ENCODE measurements at places on chromosomes 2 and 18.

- DNase-seq = no peak
Measured at GRCh38 chr2:233367586-233367985, 13.3 kb downstream of the DGKD start.

DNA sequence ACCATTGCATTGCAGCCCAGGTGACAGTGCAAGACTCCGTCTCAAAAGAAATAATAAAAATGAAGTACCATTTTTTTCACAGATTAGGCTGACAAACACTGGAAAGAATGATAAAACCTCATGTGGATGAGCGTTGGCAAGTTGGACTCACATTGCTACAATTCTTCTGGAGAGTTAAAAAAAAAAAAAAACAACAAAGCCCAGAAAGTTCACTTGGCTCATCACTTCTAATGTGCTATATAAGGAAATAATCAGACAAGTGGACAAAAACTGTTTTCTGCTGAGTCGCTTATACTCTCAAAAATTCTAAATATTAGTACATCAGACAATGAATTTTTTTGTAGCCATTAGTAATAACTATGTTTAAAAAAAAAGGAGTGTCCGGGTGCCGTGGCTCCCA, 38.4 kb downstream of the PKP4 start:
- no peak for DNase-seq

DNA sequence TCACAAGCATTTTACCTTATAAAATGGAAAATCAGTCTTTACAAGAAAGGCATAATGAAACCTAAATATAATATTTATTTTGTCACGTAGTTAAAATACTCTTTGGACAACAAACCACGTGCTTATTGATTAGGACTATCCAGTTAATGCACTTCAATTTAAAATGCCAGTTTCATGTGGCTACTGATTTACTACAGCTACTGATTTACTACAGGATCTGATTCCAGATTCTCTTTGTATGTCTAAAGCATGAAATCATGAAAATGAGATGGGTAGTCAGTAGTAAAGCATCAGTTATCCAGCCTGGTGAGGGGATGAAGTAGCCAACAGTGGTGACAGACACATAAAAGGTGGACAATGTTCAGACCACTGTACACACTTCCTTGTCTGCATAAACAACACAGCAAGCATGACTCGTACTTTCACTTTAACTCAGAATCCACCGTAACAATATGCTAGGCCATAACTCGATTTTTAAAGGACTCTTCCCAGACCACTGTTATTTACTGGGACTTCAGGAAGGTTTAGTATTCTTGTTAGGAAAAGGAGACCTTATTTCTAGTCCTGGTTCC, 24.9 kb downstream of the ACAA2 start:
- DNase-seq = no peak

- DNase-seq = no peak
Measured at GRCh38 chr2:74515271-74515980, 1.2 kb downstream of the TLX2 start.

DNA sequence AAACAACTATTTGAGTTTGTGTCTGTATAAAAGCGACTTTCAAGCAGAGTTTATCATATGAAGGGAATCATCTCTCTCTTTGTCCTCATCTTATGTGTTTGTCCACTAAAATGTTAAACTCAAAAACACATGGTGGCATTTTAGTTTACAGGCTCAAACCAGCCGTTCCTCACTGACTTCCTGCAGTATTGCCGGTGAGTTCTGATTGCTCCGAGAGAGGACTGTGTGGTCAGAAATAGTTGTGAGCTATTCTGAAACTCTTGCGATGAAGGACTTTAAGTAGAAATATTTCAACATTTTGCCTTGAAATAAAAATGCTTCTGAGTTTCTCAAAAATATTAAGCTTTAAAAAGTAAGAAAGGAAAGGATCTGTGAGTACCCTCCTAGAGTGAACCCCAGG, 163.2 kb upstream of the CAVIN2 start:
- DNase-seq = no peak

GRCh38 chr2:142323206-142323605, 192.4 kb upstream of the LRP1B start:
- DNase-seq = no peak

GRCh38 chr2:40273734-40274182, 178.1 kb downstream of the SLC8A1 start:
- no peak for DNase-seq

DNA sequence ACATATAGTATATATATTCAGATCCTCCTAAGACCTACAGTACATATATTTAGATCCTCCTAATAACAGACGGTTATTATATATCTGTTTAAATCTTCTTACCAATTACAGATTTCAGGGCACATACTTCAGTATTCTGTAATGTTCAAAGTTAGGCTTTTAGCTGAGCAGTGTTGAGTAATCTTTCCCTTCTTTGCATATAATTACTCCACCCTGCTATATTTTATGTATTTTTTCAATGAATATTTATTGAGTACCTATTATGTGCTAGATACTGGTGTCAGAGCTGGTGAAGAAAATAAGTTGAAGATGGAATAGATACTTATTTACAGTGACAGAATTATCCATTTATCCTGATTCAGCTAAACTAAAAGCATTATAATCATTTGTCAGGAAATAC, 84.9 kb downstream of the NEB start:
- no peak for DNase-seq

- DNase-seq = no peak
Measured at GRCh38 chr2:186220409-186220808, 265.7 kb upstream of the ZC3H15 start.

DNA sequence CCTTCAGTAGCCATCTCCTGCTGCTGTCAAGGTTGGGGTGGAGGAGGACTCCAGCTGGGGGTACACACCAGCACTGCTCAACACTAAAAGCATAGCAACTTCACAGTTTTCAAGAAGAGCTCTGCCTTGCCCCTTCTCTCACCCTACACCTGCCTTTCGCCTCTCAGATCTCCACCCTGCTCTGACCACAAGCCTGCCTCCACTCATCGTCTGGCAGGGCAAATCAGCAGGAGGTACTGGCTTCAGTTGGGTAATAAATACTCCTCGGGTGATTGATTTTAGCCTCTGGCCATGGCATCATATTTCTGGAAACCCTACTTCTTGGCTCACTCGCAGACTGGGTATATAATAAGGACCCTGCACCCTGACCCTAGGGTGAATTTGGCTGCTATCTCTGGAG, 3.1 kb upstream of the PRKAG3 start:
- no peak for DNase-seq

GRCh38 chr2:228409493-228409892, 228.0 kb upstream of the SPHKAP start:
- DNase-seq = no peak

- no peak for DNase-seq
Measured at GRCh38 chr2:127762441-127762840, 48.5 kb downstream of the WDR33 start.

GRCh38 chr2:107107351-107107750, 221.4 kb upstream of the ST6GAL2 start:
- no peak for DNase-seq

DNA sequence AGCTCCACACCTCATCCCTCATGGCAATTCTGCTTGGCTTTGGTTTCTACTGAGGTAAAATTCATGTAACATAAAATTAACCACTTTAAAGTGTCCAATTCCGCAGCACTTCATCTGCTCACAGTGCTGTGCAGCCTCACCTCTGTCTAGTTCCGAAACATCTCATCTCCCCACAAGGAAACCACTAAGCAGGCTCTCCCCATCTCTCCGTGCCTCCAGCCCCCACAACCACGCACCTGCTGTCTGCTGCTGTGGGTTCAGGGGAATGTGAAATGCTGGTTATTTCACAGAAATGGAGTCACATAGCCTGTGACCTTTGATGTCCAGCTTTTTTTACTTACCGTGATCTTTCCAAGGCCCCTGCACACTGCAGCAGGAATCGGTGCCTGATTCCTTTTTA, 7.7 kb upstream of the GPC1 start:
- no peak for DNase-seq

- DNase-seq = no peak
Measured at GRCh38 chr2:114237331-114237730, 205.1 kb upstream of the DPP10 start.

DNA sequence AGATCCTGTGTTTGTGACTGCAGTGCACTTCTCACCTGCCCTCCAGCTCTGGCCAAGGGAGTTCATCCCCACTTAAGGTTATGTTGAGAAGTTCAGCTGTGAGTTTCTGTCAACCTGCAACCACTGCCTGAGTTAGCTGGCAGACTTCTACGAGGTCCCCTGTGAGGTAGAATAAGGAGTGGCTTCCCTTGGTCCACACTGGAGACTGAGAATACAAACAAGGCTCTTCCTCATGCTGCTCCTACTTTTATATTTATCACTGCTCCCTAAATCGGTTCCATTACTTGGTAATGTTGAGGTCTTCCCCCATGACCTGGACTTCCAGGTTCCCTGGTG, 353.2 kb upstream of the CWC22 start:
- DNase-seq = no peak

DNA sequence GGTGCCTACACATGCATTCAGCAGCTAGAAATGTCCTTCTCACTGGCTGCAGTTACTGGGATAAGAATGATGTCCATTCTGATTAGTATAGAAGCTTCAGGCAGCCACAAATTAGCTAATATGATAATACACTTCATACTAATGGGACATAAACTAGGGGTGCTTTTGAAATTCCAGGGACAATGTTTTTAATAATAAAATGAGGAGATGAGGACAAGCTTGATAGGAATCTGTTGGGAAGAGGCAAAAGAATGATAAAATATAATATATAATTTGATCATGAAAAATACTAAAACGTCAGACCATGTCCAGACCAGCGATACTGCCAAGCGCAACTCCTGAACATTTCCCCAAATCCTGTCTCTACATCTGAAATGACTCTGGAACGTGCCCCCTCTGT, 157.1 kb downstream of the RIT2 start:
- no peak for DNase-seq

DNA sequence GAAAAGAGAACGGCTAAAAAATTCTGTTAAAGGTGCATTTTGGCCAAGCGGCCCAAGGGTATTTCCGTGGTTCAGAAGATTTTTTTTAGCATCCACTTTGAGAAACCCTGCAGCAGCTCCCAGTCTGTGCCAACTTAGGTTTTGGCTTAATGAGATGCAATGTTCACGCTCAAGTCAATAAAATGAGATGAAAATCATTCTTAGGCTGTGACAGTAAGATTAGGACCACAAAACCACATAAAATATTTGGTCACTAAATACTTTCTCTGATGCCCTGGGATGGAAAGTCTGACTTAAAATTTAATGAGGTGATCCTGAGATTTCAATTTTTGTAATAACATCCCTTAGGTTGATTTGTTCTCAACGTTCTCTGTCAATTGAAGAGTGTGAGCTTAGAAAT, 74.2 kb upstream of the FHL2 start:
- no peak for DNase-seq

DNA sequence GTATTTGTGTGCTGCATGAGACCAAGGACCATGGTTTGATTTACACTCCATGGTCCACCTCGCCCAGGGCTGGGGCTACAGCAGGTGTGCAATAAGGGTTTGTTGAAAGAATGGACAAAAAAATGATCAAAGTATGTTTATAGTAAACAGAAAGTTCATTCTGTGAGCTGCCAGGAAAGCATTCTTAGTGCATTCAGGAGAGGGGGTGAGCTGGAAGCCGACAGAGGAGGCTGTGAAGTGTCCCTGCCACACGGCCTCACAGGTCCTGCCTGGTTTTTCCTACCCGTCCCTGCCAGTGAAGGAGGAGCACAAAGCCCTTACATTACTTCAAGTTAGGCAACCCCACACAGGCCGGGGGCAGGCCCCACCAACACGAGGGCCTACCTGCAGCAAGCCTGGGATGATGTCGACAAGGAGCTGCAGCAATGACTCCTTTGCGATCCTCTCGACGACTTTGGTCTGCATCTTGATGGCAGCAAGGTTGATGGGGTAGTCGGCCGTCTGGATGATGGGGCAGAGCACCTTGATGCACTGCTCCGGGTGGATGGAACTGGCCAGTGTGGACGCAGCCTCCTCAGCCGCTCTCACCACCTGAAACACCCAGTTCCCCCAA, 63.2 kb upstream of the TFCP2L1 start:
- no peak for DNase-seq
